NCI-H2081 (cell line): ENCODE measurements at places on chromosomes 7 and 10.
A peak's percentile ranks its signal among the peaks of the same experiment; 100 is the strongest.

DNA sequence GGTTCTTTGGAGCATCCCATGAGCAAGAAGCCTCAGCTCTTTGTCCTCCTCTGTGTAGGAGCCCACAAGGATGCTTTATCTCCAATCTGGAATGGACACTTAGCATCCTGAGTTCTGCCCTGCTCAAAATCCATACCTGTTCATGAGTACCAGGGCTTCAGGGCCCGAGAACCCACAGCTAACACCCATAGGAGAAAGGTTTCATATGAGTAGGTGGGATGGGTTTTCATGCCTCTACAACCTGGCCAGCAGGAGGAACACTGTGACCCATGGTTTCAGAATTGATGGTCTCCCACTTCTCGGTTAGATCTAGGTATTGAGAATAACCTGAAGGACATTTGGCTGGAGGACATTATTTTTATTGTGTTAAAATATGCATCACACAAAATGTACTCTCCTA is 57.8 kb downstream of the TBXAS1 start:
- no peak for DNase-seq

- no peak for DNase-seq
Observed at GRCh38 chr10:123404357-123404756, 250.2 kb downstream of the BUB3 start.

DNA sequence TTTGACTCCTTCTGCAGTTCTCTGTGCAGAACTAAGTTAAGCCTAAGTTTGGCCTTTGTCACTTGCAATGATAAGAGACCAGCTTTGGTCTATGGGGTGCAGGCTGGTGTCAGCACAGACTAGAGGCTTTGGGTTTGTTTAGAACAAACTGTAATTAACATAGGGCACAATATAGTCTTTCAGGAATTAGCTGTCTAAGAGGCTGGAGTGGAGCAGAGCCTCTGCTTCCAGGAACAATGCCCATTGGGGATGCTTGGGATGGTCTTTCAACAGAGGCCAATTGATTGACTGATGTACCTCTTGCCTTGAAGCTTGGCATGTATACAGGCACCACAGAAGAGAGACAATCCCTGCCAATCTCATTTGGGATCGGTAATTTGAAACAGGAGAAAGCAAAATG is 4.7 kb downstream of the SUFU start:
- no peak for DNase-seq

- DNase-seq: no peak
Observed at GRCh38 chr10:22561909-22562308, 152.5 kb downstream of the PIP4K2A start.

DNA sequence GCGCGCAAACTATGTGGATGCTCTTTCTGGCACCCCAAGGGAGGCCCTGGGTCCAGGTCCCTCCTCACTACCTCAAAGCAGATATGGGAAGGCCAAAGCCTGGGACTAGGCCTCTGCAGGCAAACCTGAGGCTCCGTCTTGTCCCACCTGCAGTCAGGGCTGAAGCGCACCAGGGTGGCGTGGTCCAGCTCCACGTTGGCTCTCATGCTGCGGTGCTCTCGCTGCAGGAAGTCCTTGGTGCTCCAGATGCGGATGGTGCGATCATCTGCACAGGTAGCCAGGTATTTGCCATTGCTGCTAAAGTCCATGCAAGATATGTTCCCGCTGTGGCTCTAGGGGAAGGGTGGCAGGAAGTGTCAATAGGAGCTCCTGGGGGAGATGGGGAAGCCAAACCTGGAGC is 4.6 kb downstream of the TBL2 start:
- DNase-seq: no peak

DNA sequence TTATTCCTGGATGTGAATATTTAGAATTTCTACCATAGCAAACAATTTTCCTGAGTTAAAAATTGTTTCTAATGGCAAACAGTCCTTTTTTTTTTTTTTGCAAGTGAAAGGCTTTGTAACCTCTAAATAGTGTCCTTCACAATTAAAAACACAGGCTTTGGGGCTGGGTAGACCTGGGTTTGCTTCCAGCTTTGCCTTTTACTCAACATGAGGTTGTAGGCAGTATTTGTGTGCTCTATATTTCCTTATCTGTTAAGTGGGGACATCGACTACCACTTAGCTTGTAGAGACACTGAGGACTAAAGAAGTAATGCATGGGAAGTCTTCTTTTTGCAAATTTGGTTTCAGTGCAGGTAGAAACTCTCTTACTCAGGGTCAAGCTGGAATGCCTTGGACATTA is 169.4 kb upstream of the GRB10 start:
- no peak for DNase-seq

- no peak for DNase-seq
Observed at GRCh38 chr10:23055424-23056185, 39.8 kb upstream of the MSRB2 start.

DNA sequence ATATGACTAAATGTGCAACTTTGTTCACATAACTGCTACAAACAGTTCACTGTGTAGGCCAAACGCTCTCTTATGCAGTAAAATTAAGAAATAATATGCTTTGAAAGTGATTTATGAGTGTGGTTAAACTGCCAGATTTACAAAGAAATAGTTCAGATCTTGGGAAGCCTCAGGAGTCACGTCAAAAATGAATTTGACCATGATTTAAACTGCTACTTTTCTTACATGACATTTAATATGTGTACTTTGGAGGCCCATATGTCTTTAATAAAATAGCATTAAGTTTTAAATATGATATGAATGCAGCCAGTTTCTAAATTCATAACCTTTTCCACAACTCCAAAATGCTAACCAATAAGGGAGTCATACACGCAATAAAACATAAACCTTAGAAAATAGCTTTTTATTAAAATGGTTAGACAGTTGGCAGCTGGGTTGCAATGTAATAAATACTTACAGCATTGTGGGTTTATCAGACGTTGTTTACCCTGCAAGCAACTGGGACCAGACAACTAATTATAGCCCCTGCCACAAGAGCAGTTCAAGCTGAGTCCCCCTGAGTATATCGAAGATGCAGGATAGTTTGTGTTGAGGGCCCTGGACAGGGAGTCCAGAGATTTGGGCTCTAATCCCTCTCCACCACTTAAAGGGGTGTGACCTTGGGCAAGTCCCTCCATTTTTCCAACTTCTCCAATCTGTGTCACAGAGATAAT is 640.4 kb downstream of the LRMDA start:
- DNase-seq: no peak

DNA sequence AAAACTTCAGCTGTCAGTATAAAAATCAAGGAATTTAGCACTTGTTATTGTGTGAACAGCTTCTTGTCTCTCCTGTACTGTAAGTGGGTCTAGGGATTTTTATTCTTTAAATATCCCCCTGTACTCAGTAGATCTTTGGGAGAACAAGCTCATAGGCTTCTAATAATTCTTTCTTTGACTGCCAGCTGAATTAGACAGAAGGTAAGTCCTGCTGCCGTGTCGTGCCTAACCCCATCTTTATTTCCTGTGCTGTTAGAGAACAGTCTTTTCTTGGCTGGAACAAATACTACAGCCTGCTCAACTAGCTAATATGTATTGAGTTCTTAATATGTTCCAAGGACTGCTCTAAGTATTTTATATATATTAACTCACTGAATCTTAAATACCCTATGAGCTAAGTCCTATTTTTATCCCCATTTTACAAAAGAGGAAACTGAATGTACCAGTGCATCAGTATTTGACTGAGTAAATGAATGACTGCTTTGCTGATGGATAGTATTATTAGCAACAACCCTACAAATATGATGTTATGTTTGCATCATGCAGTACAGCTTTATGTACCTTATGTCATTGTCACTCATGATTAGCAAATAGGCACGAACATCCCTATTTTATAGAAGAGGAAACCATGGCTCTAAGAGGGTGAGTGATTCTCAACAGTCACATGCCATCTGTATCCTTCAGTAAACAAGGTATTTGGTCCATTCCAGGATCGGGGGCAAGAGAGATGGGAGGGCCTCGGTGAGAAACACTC is 5.5 kb upstream of the DUSP5 start:
- DNase-seq: no peak

GRCh38 chr10:22271786-22272185 is 44.4 kb upstream of the COMMD3 start:
- no peak for DNase-seq

DNA sequence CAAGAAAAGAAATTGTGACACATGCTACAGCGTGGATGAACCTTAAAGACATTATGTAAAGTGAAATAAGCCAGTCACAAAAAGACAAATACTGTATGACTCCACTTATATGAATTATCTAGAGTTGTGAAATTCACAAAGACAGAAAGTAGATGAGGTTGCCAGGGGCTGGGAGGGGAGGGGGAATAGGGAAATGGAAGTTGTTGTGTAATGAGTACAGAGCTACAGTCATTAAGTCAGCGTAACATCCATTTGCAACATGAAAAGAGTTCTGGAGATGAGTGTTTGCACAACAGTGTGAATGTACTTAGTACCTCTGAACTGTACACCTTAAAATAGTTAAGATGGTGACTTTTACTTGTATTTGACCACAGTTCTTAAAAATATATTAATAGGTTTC is 112.1 kb upstream of the CDK1 start:
- no peak for DNase-seq

GRCh38 chr7:19362099-19362498 is 216.9 kb upstream of the FERD3L start:
- no peak for DNase-seq

DNA sequence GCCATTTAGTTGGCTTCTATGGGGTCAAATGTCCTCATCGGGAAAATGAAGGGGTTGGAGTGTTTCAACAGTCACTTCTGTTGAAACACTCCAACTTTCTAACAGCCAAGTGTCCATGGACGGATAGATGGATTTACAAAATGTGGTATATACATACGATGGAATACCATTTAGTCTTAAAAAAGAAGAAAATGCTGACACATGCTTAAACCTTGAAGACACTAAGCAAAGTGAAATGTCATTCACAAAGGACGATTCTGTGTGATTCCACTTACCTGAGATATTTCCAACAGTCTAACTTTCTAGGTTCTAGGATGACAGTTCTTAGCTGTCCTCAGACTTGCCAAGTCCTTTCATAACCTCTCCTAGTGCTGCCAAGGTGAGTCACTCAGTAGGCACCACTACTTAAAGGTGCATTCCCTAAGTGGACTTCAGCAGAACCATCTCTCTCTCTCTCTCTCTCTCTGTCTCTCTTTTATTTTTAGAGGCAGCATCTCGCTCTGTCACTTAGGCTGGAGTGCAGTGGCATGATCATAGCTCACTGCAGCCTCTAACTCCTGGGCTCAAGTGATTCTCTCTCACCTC is 69.0 kb downstream of the DENND2A start:
- no peak for DNase-seq

GRCh38 chr7:151225948-151226510 is 976 bp downstream of the ABCF2 start:
- DNase-seq: no peak

- DNase-seq: no peak
Observed at GRCh38 chr10:33129141-33129995, 171.3 kb upstream of the ITGB1 start.

- no peak for DNase-seq
Observed at GRCh38 chr7:16498122-16498521, 28.5 kb upstream of the LRRC72 start.

- DNase-seq: no peak
Observed at GRCh38 chr7:6623589-6624245, 8.3 kb downstream of the ZNF853 start.

GRCh38 chr10:62839590-62839989 is 23.4 kb upstream of the EGR2 start:
- no peak for DNase-seq

DNA sequence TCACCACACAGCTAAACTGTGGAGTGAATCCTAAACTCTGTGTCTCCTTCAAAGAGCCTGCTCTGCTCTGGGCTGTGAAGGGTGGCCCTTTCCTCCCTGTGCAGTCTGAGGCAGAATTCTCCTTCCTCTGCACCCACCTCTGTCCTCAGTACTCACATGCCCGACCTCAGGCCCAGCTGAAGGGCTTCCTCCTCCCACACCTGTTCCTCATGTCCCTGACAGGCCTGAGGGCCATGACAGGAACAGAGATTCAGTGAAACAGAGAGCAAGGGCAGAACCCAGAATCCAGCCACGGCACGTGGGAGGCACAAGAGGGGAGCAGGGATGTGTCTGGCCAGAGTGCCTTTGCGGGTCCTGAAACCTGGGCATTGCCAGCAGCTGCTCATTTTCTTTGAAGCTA is 13.9 kb downstream of the CREB3L2 start:
- DNase-seq: no peak

- DNase-seq: no peak
Observed at GRCh38 chr10:47301833-47302232, 1.8 kb downstream of the GDF10 start.

DNA sequence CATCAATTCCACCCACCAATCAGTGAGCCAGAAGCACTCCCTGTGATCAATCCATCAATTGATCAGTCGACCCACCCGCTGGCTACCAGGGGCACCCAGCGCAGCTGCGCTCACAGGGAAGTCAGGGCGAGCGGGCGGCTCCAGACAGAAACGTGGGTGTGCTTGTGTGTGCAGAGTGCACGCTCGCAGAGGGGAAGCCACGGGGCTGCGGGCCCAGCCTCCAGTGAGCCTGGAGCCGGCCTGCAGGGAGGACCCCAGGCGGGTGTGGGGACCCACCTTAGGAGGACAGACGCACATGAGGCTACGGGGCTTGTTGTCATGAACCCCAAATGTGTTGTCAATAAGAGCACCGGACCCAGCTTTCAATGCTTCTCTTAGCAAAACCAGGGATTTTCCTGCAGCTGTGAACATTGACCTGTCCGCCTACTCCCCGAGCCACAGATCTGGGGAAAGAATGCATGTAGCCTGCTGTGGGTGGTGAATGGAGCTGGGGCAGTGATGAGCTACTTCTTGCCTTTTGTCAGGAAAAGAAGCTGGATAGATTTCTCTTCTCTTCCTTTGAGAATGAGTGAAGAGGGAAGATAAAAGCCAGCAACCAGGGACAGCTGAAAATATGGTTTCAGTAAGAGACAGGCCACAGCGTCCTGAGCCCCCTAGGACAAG is 497.8 kb downstream of the DNAJB6 start:
- no peak for DNase-seq

DNA sequence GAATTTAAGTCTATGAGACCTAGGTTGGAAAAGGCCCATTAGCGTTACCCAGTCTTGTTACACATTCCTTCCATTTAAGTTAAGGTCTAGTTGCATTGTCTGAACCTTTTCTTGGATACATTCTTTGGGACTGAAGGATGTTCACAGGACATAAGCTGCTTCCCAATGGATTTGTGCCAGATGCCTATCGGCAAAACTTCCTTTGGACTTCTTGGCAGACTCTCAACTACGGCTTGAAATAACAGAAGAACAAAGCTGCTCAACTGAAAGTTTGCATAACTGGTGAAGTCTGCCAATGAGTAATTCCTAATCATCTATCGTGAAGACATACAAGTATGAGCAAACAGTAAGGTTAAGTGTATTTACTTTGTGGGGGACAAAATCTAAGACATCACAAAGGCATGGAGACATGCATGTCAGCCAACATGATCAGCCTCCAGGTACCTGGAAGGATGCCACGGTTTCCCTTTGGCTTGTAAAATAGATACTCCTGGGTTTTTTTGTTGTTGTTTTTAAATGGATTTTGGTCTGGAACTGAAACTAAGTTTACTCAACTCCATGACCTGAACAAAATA is 35.4 kb downstream of the MALSU1 start:
- DNase-seq: peak; percentile 62

- DNase-seq: no peak
Observed at GRCh38 chr10:77051837-77052236, 585.8 kb downstream of the KCNMA1 start.

GRCh38 chr10:94785211-94785610 is 22.7 kb downstream of the CYP2C19 start:
- DNase-seq: no peak
